SK-N-MC (cell line): ENCODE measurements at places on chromosomes 2 and 18.

DNA sequence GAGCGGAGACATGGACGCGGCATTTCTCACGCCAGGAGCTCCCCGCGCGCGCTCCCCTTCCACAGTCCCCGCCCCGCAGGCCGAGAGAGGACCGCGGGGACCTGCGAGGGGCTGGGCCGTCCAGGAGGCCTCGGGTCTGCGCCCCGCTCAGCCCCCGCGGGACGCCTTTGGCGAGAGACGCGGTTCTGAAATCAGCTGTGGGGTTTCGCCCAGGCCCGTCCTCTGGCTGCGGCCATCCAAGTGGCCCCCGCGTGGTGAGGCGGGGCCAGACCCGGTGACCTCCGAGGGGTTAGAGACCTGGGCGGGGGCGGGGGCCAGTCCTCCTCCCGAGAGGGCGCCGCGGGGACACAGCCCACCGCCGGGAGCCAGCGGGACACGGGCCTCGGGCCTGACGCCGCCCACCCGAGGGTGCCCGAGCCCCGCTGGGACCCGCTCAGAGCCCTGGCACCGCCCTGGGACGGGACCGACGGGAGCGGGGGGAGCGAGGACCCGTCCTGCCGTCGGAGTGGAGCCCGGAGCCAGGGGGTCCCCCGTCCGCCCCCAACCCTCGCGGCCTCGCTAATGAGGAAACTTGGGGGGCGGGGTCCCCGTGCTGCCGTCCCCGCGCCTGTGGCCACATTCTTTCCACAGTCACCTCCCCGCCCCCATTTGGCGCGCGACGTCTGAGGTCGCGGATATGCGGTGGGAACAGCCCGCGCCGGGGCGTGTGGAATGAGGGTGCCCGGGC is 6.1 kb upstream of the SALL3 start:
- no peak for DNase-seq

DNA sequence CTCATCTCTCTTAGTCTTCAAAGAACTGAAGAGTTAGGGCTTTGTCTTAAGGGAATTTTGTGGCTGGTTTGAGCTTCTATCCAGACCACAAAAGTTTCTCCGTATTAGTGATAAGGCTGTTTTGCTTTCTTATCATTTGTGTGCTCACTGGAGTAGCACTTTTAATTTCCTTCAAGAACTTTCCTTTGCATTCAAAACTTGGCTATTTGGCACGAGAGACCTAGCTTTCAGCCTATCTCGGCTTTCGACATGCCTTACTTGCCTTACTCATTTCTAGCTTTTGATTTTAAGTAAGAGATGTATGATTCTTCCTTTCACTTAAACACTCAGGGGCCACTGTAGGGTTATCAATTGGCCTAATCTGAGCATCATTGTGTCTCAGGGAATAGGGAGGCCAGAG is 29.9 kb downstream of the HDHD2 start:
- no peak for DNase-seq

GRCh38 chr2:185738679-185739472 is at the start of gene FSIP2:
TSS of gene FSIP2 (plus strand) at chr2:185738804. CDS start at chr2:185738895, 91 bp downstream.
- DNase-seq, result no peak

DNA sequence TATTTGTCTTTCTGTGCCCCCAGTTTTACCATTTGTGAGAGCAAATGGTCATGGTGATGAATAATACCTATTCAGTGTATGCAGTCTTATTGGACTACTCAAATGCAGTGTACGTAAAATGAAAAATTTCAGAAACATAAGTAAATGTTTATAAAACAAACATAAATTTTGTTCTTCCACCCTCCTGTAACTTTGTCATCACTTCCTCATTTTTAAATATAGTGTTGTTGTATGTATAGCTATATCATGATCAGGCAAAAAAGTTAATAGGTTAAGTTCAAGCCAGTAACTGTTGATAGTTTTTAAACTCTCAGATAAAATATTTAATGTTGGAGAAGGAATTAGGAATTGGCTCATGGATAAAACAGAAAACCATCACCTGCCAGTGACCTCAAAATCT is 93.2 kb downstream of the KLF7 start:
- no peak for DNase-seq

- no peak for DNase-seq
Observed at GRCh38 chr2:171320208-171320621, 113.6 kb downstream of the METTL8 start.
